ENCODE measurements at places on chromosomes 2 and 18.

- peak; percentile 92 for DNase-seq
Measured at GRCh38 chr2:6054161-6054671, 362.0 kb downstream of the SOX11 start.

DNA sequence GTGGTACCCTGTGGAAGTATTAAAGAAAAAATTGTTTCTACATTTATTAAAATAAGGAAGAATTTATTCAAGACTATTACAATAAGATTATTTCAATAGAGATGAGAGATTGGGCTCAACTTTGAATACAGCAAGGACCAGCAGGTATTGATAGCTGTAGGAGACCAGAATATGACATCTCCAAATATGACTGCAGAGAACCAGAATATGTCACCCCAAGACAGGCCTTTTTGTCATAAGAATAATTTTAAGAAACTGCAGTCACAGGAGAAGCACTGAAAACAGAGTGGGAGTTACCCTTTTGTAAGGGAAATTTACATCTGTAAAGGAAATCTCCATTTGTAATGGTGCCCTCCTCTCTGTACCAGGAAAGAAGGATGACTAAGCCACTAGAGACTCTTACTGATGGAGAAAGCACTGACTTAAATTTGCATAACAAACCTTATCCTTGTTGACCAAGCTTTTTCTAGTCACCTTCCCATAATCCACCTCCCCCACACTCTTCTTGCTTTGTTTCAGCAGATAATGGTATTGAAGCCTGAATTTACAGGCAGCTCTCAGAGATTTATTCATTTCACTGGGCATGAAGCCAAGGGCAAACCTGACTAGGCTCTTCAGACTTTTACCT, 145.1 kb upstream of the RMP24 start:
- DNase-seq = peak; percentile 18

DNA sequence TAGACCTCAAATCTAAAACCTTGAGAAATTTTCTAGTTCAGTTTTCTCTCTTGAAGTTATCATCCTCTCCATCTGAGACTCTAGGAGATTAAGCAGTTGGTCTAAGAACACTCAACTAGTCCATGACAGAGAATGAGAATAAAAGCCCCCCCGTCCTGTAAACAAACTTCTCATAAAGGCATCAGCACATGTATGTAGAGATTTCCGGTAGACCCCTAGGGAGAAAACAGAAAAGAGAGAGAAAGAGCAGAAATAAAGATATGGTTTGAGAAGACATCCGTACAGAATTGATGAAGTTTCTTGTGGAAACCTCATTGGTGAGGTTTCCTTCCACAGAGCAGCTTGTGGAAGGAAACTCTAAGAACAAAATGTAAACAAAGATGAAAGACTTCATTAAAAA, 3.2 kb upstream of the GPR155 start:
- no peak for DNase-seq

DNA sequence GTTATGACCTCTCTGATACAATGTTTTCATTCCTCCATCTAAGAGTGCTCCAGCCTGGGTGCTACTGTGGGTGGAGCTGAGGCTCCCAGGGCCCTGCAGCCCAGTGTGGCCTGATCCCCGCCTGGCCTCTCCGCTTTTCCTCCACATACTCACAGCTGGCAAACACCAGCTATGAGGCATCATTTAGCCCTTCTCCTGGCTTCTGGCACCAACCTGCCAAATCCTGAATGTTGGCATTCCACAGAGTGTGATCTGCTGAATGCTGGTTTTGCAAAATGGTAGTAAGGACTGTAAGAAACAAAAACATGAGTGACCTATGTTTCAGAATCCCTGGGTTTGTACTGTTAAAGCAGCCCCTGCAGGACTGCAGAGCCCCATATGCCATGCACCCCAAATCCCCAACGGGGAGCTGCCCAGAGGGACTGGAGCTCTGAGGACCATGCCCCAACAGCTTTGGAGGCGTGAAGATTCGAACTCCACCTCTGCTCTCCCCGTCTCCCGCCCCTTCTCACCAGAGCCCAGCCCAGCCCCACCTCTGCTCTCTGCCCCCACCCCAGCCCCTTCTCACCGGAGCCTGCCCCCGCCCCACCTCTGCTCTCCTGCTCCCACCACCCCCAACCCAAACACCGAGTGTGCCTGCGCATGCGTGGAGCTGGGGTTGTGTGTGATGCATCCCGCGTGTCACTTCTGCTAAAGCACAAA, 4.2 kb downstream of the SLC66A2 start:
- DNase-seq = no peak

DNA sequence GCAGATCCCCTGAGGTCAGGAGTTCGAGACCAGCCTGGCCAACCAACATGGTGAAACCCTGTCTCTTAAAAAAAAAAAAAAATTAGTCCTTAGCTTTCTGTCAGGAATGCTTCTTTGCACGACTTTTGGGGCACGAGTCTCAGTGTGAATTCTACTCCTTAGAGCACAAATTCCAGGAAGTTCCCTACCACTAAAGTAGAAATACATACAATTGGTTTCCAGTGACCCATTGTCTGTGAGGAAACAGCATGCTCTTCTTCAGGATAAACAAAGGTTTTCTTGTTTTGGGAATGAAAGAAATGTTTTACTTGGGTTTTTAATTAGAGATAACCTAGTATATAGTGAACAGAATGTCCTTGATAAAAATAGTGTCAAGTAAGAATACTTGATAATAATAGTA, 23.7 kb downstream of the PSMA8 start:
- DNase-seq = no peak

DNA sequence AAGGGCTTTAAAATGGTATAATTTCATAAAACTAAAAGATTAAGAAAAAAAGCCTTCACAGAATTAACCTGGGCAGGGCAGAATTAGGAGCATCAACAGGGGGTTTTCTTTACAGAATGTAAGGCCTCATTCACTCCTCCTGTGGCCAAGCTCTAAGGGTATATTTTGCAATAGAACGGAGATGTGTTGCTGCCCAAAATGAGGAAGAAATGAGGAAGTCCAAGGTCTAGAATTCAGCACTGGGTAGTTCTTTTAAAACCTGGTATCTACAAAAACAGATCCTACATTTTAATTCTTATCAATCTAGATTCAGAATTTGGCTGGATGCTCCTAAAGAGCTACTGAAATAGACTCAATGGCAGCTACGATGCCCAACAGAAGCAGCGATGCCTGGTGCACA, 101.8 kb downstream of the AKAIN1 start:
- DNase-seq = no peak

DNA sequence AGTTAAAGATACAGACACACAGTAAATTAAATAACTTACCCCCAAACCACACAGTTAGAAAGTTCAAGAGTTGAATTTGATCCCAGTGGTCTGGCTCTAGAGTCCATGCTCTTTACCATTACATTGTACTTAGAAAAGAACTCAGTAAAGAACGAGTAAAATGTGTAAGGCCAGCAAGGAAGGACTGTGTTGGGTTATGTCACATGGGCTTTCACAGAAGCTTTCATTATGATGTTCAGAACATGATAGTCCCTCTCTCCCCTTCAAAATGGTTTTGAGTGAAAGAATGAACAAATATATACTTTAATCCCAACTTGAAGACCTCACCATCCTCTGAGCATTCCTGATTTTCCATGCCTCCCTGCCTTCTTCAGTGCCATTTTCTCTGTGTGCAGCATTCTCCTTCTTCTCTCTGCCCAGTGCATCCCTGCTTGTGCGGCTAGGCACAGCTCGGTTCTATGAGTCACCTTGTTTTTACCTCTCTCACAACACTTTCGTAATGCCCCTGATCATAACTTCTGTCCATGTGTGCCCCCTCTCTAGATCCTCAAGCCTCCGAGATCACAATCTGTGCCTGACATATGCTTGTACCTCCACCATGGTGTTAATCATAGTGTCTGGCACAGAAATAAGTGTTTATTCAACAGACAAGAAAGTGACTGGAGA, 22.0 kb downstream of the RASGRP3 start:
- DNase-seq = no peak

GRCh38 chr18:57784034-57784800, 18.9 kb downstream of the ATP8B1 start:
- no peak for DNase-seq

GRCh38 chr2:20625491-20626391, 25.2 kb downstream of the HS1BP3 start:
- DNase-seq = no peak

GRCh38 chr18:51943281-51943680, 396.7 kb upstream of the DCC start:
- no peak for DNase-seq

GRCh38 chr2:1486670-1487069, 73.4 kb downstream of the TPO start:
- no peak for DNase-seq

- peak; percentile 72 for DNase-seq
Measured at GRCh38 chr2:72887032-72887739, at the start of gene SPR. SPR (plus strand) TSS chr2:72887408; CDS start chr2:72887433, 25 bp downstream.

- no peak for DNase-seq
Measured at GRCh38 chr2:110994250-110994961, 126.3 kb upstream of the BCL2L11 start.

- no peak for DNase-seq
Measured at GRCh38 chr2:239731422-239731821, 293.7 kb downstream of the NDUFA10 start.

GRCh38 chr18:72613534-72613930, 69.4 kb upstream of the CBLN2 start:
- DNase-seq = no peak

GRCh38 chr2:111042772-111043771, 77.6 kb upstream of the BCL2L11 start:
- DNase-seq = no peak

- DNase-seq = peak; percentile 29
Measured at GRCh38 chr2:232876161-232876977, 6.3 kb downstream of the SNORC start.

- no peak for DNase-seq
Measured at GRCh38 chr18:31190919-31191318, 28.3 kb upstream of the DSC1 start.

Measured in NCI-H2227 treated with DMSO at 0.1 percent for 48 hours (cell line).